ENCODE measurements at places on chromosomes 5 and 9.

DNA sequence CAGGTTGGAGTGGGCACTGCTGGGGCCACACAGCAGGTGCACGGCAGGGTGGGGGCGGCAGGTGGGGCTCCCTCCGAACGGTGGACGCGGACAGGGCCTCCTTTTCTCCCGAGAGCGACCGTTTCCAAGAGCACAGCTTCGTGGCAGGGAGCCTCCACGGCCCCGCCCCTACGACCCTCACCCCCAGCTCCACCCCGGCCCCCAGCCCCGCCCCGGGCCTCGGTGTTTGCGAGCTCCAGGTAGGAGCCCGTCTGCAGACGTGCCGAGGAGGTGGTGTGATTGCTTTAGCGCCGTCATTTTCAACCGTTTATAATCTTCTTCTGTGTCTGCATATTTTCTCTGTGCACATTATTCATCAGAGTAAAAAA lies 8.8 kb downstream of the GRIN1 start:
- DNase-seq = no peak

DNA sequence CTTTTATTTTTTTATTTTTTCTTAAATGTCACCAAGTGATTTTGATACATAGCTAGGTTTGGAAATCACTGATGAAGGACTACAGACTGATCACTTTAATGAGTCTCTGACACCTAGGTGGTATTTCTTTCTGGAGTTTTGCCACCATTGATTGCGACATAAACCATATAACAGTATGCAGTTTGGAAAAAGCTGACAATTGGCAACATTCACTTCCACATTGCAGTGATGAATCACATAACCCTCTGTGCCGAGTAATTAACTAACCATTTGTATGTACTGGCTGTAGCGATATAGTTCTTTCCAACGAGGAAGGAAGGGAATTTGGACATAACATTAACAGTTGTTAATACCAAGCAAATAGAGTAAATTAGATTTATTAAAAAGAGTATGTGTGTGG lies 222.9 kb upstream of the EFNA5 start:
- DNase-seq = peak; percentile 80

DNA sequence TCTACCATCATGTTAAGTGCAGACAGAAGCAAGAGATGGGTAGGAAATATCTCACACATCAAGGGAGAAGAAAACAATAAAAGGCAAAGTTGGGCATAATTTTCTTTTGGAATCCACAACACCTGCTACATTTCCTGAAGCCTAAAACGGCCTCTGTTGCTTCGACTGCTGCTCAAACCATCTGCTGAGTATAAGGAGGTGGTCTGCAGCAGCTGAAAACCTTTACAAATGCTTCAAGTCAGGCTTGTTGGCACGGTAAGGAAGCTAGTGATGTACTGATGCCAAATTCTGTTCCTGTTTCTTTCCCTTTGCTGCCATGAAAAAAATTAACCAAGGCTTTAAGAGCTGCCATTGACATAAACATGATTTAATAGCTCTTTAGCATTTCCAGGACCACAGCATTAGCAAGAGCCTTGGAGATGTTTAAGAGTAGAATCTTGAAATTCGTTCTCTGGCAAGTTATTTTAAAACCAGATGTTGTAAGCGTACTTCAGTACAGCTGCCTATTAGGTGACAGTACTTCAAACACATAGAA lies 75.6 kb downstream of the DMRTA1 start:
- no peak for DNase-seq

- DNase-seq = no peak
These were observed 47.0 kb upstream of the CHD1 start for GRCh38 chr5:98975682-98976407.

- DNase-seq = no peak
These were observed 18.4 kb upstream of the FBP2 start for GRCh38 chr9:94612071-94612470.

- no peak for DNase-seq
These were observed 466.8 kb downstream of the DIRAS2 start for GRCh38 chr9:90175865-90176264.

DNA sequence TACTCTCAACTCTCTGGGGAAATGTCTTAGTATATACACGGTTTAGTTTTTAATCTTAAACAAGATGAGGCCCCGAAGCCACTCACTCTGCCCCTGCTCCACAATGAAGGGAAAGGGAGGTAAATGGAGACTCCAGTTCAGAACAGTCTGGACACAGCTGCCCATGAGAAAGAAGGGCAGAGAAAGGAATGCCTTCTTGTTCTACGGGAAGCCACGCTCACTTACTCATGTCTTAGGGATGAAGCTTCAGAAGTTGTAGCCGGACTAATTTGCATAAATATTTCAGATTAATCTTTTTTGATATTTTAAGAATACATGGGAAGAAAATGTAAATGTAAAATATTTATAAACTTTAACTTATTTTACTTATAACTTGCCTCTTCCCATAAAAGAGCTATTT lies 94.0 kb downstream of the COL23A1 start:
- DNase-seq = no peak

DNA sequence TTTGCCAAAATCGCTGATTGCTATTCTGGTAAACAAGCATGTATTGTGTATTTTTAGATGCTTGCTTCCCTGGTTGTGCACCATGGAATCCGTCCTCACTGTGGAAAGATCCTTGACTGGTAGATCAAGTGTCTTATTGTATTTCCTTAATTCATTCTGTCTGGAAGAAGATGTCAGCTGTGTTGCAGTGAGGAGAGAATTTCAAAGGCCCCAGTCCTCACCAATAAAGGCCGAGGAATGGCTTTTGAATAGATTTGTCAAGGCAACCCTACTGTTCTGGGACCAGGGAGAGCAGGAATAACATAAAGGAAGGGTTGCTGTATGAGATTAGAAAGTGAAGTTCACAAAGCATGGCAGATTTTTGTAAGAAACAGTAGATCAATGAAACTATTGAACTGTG lies 36.2 kb upstream of the POU5F2 start:
- DNase-seq = no peak

GRCh38 chr9:91151718-91152095 lies 210.0 kb downstream of the AUH start:
- DNase-seq = no peak

DNA sequence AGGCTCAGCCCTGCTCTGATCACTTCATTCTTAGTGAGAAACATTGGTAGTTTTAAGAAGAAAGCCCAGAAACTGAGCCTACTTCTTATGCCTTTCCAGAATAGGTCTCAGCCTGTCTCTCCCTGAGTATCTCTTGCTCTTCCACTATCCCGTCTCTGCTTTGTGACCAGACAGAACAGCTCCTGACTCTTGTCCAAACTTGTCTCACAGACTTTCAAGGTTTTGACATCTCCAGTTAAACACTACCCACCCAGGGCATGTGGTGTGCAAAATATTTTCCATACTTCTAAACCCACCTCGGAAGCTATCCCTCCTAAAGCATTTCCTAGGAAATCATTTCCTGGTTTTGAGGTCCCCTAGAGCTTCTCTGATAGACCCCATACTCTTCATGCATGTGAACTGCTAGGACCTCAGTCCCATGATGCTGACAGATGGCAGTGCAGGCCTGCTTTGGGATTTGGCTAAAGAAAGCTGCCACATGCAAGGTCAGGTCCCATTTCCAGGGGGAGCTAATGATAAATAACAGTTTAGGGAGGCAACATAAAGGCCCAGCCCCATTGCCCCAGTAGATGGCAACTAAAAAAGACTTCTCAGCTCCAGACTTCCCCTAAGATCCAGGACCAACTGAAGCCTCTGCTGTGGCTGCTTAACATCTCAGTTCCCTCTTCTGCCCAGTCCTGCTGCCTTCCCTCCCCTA lies 211.5 kb downstream of the MED10 start:
- DNase-seq = no peak

- DNase-seq = no peak
These were observed 20.0 kb downstream of the MRPS30 start for GRCh38 chr5:44828719-44829118.

GRCh38 chr5:96896276-96896675 lies 20.0 kb downstream of the ERAP2 start:
- no peak for DNase-seq

DNA sequence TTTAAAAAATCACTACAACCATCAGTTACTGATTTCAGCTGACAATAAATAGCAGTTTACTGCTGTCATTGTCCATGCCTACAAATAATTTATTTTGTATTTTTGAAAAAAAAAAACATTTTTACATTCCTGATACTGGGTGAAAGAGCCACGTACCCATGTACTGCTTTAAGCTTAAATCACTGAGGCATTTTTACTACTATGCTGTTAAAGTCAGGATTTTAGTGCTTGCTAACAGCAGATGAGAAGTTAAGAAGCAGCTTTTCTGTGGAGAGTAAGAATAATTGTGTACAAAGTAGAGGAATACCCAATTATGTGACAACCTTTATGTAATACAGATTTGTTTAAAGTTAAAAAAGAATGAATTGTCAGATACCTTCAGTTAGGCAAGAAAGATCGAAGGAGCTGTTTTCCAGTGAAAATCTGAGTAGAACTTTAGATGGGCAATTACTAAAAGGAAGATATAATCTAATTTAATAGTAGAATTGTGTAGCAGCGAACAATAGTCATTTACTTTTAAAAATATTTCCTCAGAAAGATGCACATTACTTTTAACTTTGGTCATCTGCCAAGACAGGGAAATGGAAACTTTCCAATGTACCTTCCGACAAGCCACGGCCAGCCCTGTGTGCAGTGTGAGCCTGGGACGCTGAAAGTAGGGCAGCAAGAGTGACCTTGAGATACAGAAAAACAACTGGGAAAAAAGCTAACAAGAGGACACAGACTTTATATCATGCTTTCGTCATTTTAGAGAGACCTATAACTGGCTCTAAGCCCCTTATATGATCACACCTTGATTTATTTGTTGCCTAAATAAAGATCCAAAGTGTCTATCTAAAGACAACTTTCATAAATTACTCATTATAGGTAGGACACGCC lies 39.9 kb downstream of the RHOBTB3 start:
- DNase-seq = no peak

- DNase-seq = peak; percentile 39
These were observed 136.5 kb downstream of the CDK5RAP2 start for GRCh38 chr9:120443489-120443888.

DNA sequence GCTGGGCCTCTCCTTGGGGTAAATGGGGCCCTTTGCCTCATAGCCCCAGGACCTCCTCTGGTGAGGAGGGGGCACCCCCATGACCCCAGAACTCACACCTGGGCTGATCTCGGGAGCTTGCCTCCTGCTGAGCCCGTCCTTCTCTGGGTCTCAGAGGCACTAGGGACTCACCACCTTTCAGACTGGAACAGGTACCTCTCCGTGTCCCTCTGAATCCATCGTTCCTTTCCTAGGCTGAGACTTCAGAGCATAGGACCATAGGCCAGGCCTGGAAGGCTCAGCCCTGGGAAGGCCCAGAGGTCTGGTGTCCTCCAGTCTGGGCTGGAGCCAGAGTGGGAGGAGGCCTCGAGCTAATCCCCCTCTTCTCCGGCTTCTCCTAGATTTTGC lies 97.9 kb downstream of the CACNA1B start:
- no peak for DNase-seq

DNA sequence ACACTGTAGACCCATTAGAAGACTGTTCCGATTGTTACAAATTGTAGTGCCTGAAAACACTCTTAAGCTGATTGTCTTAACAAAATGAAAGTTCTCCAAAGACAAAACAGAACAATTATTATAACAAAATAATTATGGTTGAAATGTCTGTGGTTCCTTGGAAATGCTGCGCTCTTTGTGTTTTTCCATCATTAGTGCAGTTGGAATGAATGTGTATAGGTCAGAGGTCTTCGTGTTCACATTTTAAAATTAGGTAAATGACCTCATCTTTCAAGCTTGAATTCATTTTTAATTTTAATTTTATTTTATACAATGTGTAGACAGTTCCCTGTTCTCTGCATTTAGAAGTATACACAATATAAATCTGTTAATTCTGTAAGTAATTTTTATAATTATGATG lies 56.7 kb upstream of the NXNL2 start:
- no peak for DNase-seq

DNA sequence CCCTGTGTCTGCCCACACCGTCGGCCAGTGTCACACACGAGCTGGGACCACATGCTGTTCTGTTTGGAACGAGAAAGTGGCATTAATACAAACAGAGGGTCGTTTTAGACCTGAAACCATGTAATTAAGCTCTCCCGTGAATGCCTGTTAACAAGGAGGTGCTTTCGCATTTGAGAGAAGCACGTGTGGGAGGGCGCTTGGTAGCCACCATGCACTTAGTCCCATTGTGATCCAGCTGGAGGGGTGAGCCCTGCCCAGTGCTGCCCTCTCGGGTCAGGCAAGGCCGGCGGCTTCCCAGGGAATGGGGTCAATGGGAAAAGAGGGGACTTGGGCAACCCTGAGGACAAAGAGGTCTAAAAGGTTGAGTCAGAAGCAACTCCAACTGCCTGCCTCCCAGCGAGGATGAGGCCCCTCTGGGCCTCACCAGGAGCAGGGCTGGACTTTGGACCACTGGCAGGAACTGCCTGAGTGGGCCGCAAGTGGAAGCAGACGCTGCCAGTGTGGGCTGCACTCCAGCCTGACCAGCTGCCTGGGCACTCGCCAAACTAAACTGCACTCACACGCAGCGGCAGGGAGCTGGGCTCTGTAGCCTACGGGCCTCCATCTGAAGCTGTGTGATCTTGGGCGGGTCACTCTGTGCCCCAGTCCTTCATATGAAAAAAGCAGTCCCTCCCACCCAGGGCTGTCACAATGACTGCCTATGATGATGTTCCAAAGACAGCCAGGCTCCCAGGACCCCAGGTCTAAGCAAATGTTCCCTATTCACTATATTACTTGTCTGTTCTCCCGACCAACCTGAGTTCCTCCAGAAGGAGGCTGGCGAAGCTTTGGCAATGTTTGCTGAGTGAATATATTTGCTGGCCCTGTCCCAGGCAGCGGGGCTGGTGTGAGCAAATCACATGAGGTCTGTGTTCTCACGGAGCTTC lies 195.7 kb downstream of the CDK5RAP2 start:
- no peak for DNase-seq

DNA sequence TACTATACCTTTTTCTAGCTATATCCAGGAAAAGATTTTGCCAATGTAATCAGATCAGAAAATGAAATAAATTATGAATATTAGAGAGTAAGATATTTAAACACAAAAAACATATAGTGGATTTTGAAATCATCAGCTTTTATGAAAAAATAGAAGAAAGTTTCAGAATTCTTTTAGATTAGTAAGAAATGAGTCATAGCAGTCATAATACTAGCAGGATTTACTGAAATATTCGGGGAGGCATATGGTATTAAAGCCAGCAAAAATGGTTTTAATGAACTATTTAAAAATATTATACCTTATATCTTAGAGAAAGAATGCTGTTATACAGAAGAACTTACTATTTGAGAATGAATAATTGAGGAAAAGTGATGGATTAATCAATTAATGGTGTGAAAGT lies 303.6 kb upstream of the NUDT12 start:
- peak; percentile 68 for DNase-seq

- peak; percentile 17 for DNase-seq
These were observed 21.7 kb upstream of the NSD1 start for GRCh38 chr5:177111720-177112394.

Data from HCEC 1CT (cell line).